ENCODE measurements at places on chromosomes 7 and 10.

GRCh38 chr7:24883622-24884013 lies 96.4 kb downstream of the OSBPL3 start:
- DNase-seq, result no peak

GRCh38 chr10:24723788-24724380 lies at the start of gene ARHGAP21:
Gene ARHGAP21 (minus strand): TSS chr10:24723887. CDS start chr10:24721899, 1,988 bp downstream.
- peak; percentile 87 for DNase-seq

DNA sequence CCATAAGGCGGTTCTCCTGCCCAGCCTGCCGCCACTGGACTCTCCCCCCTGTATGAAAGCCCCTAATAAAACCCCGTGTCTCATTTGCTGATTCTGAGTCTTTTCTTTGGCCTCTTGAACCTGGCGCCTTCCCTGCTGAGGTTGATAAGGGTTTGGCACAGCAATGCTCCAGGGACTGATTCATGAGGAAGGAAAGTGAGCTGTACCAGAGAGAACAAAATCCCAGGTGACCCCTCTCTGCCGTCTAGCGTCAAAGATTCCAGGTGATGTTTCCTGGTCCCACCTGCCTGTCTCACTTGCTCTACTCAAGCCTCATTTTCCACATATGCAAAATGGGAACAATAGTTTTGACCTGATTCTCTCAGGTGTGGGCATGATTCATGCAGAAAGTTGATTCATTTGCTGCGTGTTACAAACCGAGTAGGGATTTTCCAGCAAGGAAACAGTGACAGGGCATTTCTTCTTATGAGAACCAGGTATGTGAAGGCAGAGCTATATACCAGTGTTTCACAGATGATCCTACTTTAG lies 730.6 kb upstream of the IGFBP3 start:
- DNase-seq, result no peak

GRCh38 chr7:81111781-81112540 lies 193.1 kb upstream of the SEMA3C start:
- DNase-seq, result peak; percentile 3

GRCh38 chr10:94383530-94383929 lies 18.8 kb upstream of the TBC1D12 start:
- no peak for DNase-seq

DNA sequence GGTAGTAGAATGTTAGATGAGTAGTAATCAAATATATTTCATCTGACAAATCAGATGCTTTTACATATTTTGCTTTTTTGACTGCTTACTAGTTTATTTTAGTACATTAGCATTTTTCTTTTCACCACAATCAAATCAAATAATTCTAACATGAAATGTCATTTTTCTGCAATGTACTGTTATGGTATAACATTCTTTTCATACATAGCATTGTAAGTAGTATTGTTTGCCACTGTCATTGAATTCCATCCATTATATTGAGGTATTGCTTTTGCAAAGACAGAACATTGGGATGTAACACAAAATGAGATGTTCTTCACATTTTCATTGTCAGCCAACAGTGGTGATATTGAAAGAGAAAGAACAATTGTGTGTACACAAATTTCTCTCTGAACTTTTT lies 107.4 kb downstream of the TRIL start:
- peak; percentile 50 for DNase-seq

Data from fibroblast of skin of back (primary cell).